ENCODE measurements at places on chromosomes 6 and 20.

- peak; percentile 2 for DNase-seq
Observed at GRCh38 chr6:156699017-156699421, 78.2 kb upstream of the ARID1B start.

DNA sequence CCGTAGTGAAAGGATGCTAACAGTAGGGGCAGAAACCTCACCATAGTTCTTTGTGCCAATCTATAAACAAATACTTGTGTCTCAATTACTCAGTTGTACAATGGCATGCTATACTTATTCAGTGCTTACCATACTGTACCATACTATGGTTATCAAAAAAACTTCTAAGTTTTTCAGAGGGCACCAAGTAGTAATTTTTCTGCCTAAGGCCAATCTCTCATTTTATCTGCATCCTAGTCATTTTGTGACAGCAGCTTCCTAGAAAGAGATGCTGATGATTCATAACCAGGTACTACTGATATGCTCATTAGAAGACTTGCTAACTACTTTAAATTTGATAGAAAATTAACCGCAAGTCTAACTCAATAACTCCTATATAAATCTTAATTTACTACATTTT is 42.9 kb downstream of the TMEM244 start:
- DNase-seq: no peak

GRCh38 chr6:36752187-36752885 is 54.7 kb downstream of the RAB44 start:
- no peak for DNase-seq

DNA sequence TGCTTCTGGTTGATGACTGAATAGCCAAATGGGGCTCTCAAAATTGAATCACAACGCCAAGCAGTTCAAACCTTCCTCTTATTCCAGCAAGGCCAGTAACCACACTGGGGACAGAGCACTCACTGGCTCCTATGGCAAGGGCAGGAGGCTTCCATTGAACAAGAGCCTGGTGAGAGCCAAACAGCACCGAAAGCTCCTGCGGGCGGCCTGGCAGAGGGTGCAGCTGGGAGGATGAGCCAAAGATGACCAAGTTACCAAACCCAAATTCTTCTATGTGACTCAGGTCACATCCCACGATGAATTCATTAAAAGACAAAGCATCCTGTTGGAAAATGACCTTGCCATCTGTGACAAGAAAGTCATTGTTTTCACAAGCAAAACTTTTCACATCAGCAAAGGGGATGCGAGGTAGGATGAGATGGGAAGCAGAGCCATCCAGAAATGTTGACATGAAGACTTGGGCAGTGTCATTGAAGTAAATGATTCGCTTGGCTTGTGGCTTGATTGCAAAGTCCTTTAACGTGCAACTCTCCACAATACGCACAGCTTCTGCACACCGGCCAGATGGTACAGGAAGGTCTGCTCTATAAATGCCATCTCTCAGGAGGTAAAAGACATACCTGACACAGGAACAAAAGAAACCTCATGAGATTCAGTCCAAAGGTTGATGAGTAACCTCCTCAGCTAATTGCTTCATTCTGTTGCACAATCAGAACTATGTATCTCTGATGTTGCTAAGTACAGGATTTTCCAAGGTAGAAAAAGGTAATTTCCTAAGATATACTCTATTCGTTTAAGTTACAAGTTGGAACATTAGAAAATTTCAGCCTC is 36.3 kb downstream of the ROS1 start:
- DNase-seq: no peak

DNA sequence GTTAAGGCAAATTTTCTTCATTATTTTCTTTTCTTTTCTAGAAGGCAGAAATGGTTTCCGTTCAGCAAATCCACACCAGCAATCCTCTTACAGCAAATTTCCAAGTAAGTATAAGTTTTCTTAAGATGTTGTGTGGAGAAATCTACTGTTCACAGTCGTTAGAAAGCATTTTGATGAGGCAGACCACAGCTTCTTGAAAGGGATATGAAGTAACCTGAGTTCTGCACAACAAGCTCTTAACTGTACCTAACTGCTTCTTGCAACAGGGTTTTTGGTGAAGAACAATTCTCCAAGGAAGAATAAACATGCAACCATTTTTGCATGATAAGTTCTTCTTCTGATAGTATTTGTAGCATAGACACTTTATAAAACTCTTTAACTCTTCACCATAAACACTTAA is 45.3 kb upstream of the STXBP5 start:
- no peak for DNase-seq

GRCh38 chr6:63816401-63816981 is 180.9 kb downstream of the PHF3 start:
- no peak for DNase-seq

DNA sequence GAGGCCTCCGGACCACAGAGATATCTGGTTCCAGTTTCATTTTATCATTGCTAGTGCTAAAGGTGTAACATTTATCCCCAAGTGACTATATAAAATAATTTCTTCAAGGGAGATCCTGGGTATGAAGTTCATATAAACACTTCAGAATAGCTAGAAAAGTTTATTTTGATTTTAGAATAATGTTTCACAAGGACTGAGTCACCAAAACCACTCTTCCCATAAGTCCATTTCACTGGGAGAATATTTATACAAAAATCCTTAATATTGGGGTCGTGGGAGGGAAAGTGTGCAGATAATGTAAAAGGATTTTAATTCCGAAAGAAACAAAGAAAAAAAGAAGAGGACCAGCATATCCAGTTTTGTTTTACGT is 128.1 kb downstream of the ISM1 start:
- no peak for DNase-seq

GRCh38 chr6:126909493-126909892 is 209.0 kb upstream of the RSPO3 start:
- no peak for DNase-seq

- DNase-seq: no peak
Observed at GRCh38 chr6:136051140-136051775, 198.9 kb downstream of the MTFR2 start.

GRCh38 chr6:31203345-31203979 is 33.0 kb upstream of the POU5F1 start:
- no peak for DNase-seq

DNA sequence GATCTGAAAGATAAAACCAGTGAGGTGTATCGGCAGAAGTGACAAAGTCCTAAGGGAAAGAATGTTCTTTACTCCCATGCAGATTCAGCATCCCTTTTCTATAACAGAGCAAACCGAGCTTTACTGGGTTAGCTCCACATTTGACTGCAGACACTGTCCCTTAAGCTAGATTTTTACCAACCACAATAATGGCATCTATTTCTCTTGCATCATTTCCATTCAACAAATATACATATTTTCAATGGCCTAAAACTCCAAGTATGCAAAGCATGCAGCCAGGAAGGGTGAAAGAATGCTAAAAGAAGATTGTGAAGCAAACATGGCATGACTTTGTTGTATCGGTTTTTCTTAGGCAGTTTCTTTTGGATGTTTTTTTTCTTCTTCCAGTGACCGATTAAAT is 255.4 kb downstream of the OGFRL1 start:
- DNase-seq: no peak

GRCh38 chr20:58621906-58622548 is 29.1 kb upstream of the STX16 start:
- no peak for DNase-seq

- DNase-seq: no peak
Observed at GRCh38 chr20:63261060-63261794, 7.0 kb upstream of the NKAIN4 start.

DNA sequence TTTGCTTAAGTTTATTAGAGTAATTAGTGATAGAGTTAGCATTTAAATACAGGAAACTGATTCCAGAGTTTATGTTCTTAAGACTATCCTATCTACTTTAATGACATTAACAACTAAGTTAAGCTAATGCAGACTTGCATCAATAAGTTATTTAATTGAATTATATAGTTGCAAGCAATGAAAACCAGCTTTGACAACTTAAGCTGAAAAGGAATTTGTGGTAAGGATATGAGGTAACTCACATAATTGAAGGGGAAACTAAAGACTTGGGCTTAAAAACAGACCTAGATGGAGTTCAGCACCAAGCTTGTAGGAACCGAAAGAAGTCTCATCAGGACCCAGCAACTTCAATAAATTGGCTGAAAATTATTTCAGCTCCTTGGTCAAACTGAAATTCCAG is 222.3 kb downstream of the IBTK start:
- no peak for DNase-seq

DNA sequence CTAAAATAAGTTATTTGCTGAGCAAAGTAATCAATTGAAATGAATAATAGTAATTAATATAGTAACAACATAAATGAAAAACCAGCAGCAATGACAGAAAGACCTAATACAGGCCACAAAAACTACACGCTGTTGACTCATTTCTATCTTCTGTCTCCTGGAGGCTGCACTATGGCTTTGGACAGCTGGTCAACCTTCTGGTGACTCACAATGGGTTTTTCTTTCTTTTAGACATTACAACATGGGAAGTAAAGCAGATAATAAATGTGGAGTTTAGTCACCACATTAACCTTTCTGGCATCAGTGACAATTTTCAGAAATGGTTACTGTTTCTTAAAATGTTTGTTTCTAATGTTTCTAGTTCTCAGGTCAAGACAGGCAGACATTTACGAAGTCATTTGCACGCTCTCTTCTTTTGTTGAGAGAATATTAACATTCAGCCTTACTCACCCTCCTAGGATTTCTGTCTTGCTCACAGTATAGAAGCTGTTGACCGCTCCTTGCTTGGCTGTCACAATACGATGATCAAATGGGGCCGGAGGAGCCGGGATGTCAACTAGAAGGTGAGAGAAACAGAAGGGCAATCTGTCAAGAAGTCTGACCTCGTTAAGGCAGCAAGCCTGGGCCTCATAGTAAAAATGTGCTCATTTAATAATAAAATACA is 62.2 kb downstream of the MYLK4 start:
- peak; percentile 13 for DNase-seq

DNA sequence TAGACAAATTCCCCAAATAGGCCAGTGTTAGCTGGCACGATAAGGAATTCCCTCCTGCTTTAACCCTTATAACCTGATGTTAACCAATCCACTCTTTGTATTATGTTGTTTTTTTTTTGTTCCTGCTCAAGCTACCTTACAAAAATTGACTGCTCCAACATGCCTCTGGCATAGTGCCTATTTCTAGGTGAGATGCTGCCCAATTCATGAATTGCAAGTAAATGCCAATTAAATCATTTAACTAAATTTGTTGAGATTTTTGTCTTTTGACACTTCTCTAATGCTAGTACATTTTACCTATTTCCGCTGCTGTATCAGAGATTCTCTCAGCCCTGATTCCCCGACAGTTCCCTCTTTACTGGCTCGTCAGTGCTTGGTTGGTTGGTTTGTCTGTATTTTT is 66.5 kb downstream of the HECA start:
- no peak for DNase-seq

GRCh38 chr6:138957484-138957883 is 30.6 kb downstream of the REPS1 start:
- no peak for DNase-seq

DNA sequence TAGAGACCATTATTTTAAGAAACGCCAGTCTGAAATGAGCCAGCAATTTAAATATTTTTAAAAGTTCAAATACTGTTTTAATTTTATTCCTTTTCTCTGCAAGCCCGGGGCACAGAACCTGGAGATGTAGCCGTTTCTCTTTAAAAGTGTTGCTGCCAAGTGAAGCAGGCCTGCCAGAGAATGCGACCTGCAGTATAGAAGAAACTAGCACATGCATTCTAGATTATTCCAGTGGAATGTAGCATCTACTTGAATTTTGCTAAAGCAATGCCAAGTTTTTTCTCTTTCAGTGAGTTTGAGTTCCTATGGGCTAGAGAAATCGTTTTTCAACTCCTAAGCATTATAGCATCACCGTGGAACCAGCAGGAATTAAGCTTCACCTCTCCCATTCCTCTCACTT is 101.3 kb downstream of the QRSL1 start:
- DNase-seq: no peak

DNA sequence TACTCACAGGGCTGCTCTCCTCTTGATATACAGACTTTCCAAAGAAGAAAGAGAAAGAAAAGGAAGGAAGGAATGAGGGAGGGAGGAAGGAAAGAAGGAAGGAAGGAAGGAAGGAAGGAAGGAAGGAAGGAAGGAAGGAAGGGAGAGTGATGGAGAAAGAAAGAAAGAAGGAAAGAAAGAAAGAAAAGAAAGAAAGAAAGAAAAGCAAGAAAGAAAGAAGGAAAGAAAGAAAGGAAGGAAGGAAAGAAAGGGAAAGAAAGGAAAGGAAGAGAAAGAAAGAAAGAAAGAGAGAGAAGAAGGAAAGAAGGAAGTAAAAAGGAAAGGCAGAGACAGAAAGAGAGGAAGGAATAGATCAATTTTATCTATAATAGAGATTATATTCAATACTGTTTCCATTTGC is 1257.4 kb downstream of the EPHA7 start:
- DNase-seq: no peak

DNA sequence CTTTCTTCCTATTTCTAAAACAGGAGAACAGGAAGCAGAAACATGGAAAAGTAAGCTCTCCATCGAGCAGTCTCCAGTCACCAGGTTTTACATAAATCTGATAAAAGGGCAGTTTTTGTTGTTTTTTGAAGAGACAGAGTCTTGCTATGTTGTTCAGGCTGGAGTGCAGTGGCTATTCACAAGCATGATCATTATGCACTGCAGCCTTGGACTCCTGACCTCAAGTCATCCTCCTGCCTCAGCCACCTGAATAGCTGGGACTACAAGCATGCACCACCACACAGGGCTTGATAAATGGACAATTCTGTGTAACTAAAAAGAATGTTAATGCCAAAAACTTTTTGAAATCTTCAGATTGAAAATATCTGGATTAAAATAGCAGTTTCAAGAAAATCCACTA is 23.8 kb downstream of the SAMHD1 start:
- no peak for DNase-seq

DNA sequence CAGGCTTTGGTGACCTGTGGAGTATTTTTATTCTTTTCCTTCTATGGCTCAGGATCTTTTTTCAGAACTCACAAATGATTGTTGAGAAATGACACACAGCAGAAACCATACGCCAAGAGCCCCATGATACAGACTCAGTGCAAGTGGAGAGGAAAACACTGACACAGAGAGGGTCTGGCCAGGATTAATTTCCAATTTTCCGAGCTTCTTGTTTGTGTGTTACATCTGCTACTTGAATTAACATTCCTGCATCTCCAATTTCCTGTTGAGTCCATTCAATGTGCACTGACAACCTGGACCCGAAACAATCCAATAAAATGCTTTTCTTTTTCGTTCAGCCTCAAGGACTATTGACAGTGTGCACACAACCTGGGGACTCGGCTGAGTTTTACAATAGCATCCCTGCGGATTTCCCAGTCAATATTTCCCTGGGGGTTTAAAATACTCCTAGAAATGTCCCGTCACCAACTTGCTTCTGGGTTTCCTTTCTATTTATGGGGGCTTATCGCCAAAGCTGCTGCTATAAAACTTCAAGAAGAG is 4.9 kb upstream of the MLN start:
- no peak for DNase-seq
